ENCODE measurements at places on chromosomes 3 and 15. TPM values are rescaled to one million over a fixed set of nuclear protein-coding genes. Genes with fewer than 3 reads are reported as not detected.

GRCh38 chr3:160990446-160990845 is 114.7 kb downstream of the B3GALNT1 start:
- DNase-seq = no peak

DNA sequence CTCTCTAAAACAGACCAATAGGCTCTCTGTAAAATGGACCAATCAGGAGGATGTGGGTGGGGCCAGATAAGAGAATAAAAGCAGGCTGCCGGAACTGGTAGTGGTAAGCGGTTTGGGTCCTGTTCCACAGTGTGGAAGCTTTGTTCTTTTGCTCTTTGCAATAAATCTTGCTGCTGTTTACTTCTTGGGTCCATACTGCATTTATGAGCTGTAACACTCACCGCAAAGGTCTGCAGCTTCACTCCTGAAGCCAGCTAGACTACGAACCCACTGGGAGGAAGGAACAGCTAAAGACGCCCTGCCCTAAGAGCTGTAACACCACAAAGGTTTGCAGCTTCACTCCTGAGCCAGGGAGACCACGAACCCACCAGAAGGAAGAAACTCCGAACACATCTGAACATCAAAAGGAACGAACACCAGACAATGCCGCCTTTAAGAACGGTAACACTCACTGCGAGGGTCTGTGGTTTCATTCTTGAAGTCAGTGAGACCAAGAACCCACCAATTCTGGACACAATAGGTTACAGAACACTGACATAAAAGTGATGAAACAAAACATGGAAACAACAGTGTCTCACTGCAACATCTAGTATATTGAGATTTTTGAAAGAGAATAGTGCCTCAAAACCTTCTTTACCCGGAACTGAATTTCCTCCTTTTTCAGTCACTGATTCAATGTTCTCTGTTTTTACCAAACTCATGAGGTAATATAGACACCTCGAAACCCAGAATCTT is 28.8 kb upstream of the PLSCR2 start:
- DNase-seq = no peak

DNA sequence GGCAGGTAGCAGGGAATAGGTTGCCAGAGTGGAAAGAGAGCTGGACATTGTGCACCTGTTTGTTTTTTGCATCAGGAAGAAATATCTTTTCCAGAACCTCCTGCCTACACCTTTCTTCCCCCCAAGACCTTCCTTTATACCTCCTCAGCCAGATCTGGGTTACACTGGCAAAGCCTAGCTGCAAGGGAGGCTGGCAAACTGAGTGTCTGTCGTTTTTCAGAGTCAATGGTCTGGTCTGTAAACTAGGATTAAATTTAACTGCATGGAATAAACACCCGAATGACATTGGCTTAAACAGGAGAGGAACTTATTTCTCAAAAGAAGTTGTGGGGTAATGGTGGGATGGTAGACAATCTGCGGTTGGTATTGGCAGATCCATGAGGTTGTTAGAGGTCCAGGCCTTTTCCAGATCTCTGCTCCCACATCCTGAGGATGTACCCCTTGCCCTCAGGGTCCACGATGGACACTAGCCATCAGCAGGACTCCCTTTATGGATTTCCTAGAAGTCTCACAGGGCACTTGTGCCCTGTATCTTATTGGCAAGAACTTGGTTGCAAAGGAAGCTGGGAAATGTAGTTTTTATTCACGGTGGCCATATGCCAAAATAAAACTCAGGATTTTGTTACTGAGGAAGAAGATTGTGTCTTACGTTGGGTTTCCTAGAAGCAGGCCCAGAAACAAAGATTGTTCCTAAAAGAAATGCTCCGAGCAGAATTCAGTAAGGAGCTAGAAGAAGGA is 3.2 kb upstream of the RARRES1 start:
- DNase-seq = no peak

GRCh38 chr15:70870051-70870450 is 16.1 kb upstream of the LARP6 start:
- no peak for DNase-seq

- no peak for DNase-seq
These were observed 35.1 kb downstream of the P2RY1 start for GRCh38 chr3:152870027-152870426.

- DNase-seq = no peak
These were observed 337.3 kb upstream of the CBLB start for GRCh38 chr3:106206146-106206545.

GRCh38 chr3:31947671-31948091 is 33.4 kb downstream of the OSBPL10 start:
- no peak for DNase-seq

- DNase-seq = no peak
These were observed 76.7 kb downstream of the FLNB start for GRCh38 chr3:58084788-58085543.

DNA sequence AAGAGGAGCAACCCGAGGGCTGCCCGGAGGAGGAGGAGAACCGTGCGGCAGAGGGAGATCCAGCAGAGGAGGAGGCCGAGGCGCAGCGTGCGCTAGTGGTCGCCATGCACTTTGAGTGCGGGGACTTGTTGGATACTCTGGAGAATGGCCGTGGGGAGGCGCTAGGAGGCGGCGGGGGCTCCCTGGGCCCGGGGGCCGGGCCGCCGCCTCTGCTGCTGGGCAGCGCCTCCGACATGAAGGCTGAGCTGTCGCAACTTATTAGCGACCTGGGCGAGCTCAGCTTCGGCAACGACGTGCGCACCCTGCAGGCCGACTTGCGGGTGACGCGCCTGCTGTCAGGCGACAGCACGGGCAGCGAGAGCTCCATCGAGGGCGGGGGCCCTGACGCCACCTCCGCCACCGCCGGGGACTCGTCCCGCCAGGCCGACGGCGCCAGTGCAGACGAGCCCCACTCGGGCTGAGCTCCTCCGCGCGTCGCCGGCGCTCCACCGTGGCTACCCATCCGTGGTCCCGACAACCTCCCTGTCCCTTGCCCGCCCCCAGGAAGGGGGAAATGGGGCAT is 2.0 kb downstream of the FAM43A start:
- DNase-seq = no peak

DNA sequence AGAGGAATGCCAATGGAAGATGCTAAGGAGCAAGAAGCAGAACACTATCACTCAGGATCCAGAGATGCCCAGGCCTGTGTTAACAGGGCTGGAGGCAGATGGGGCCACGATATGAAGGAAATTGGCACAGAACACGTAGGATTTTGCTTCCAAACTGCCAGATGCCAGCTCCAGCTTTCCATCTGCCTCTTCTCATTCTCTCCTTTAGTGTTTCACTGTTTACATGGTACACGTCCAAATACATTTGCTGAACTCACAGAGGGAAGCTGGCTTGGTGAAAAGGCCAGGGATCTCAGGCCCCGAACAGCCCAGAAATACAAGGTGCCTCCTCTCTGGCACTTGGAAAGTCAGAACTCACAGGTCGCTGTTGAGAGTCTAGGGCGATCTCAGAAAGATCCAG is 187.0 kb downstream of the NTRK3 start:
- no peak for DNase-seq

GRCh38 chr3:33942483-33943150 is 144.2 kb downstream of the PDCD6IP start:
- DNase-seq = no peak

DNA sequence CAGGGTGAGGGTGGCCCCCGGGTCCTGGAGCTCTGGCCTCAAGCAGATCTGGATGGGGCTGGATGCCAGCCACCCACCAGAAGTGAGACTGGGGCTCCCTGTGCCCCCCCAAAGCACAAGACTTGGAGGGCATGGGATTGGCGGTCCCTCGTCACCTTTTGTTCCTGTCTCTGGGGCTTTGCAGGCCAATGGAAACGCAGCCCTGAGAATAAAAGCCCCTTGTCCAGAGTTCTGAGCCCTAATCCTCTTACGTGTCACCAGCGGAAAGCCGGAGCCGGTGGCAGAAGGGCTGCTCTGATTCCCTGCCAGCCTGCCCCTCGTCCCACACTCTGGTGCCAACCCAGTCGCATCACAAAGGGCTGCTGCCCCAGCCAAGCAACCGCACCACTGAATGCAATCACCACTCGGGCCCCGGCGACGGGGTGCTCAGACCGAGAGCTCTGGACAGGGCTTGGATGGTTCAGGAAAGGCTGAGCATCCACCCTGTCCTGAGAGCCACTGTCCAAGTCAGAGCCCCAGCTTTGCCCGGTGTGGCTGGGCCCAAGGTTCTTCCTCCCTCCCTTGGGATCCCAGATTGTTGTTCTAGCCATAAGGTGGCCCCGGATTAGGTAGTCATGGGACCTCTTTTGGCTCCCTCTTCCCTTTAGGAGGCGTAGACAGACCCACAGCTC is 22.8 kb upstream of the ELP6 start:
- DNase-seq = no peak

DNA sequence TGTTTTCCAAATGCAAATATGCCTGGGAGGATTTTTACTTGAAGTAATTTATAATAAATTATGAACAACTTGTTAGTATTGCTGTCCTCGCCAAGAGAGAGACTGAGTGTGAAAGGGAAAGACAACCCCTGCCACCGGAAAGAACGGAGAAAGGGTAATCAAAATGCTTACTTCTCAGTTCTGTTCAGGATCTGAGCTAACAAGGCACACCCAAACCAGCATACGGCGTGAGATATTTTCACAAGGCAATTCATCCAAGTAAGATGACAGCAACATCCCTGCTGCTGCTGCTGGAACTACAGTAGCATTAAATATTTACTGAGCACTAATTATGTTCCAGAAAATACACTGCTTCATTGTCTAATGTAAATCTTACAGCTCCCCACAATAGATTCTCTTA is 96.1 kb downstream of the KBTBD8 start:
- no peak for DNase-seq

- DNase-seq = no peak
These were observed 252.8 kb downstream of the CLSTN2 start for GRCh38 chr3:140187656-140188221.

GRCh38 chr3:167066977-167067786 is 312.9 kb downstream of the ZBBX start:
- no peak for DNase-seq

DNA sequence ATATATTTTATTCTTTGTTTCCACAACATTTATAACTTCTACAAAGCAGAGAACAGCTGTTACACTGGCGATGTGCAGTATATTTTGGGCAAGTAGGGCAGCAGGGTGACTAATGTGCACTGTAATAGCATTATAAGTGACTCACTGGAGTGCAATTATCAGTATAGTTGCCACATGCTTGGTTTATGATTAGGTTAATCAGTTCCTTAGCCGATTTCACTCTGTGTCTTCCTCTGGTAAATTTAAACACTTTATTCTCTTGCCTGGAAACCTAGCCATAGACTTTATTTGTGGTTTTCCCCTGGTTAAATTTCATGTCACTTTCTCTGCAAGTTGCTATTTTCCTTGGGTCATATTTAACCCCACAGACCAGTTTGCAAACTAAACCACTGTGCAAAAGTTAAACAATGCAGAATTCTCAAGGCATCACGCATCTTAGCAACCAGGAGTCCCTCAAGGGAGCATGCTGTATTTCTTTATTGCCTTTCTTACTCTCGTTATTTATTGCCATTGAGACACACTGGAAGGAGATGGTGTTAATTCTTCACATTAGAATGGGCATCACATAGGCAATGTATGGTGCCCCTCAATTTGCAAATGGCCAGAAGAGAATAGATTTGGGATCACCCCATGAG is 690.2 kb upstream of the DPPA4 start:
- no peak for DNase-seq

- DNase-seq = no peak
These were observed 458.8 kb upstream of the TPRG1 start for GRCh38 chr3:188712991-188713390.

- DNase-seq = no peak
These were observed 2.5 kb downstream of the AMOTL2 start for GRCh38 chr3:134371542-134372324.

GRCh38 chr3:182220471-182220870 is 508.7 kb downstream of the SOX2 start:
- no peak for DNase-seq

DNA sequence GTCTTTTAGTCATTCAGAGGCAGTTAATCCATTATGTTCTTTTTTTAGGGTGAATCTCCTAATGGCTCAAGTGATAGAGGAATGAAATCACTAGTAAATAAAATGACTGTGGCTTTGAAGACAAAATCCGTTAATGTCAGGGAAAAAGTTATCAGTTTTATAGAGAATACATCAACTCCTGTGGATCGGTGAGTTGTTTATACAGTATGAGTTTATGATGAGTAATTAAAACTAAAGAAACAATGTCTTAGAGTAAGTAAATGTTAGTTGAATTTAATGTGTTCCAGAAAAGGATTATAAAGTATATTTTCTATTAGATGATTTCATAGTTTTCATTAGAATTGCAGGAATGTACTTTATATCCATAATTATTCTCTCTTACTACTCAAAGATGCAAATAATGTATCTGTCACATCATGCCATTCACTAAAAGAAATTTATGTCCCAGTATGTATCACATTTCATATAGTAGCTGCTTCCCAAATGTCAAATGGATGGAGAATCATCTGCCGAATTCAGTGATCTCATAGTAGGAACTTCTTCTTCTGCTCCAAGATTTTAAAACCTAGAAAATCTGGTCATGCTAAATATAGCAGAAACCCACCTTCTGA is 24.1 kb upstream of the NIT2 start:
- DNase-seq = no peak

DNA sequence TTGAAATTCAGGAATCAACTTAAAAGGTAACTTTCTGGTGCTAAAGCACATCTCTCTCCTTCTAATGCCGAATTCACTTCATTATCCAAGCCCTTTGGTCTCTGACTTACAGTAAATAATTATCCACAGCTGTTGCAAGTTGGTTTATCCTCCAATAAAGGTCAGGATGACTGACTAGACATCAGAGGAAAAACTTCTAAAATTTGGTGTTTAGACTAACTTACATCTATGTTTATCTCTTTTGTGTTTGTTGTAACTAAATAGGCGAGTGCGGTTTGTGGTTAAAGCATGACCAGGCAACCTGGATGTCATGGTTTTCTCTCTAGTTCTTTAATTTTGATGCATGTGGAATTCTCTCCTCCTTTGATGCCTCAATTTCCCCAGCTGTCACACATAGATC is 237.4 kb upstream of the LRTM1 start:
- no peak for DNase-seq

- DNase-seq = no peak
These were observed 17.8 kb upstream of the MB21D2 start for GRCh38 chr3:192935441-192935840.

DNA sequence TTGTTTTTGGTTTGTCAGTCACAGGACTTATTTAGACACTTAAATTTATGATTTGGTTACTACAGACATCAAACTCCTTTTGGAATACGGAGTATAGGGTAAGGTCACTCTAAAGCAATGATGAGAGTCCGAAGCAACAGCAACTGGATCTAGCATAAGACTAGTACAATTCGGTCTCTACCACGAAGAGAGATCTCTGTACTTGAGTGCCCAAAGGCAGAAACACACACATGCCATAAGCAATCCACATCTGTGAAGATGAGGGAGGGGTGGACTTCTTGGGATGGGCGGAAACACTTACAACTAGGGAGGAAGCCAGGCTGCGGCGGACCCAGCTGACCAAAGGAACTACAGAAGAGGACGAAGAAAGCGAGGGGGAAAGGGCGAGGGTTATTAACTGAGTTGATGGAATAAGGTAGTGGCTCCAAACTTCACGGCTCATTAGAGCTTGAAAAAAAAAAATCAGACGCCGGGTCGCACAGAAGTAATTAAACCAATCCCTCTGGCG is 595 bp downstream of the DPH6 start:
- no peak for DNase-seq

Gene PIGB
- total RNA-seq = 6.9 TPM

Gene IGSF10
- total RNA-seq = 0.31 TPM

Gene CHRNA5
- 4.8 TPM for total RNA-seq

Gene KCNH8
- 13.1 TPM for total RNA-seq

Gene HCN4
- total RNA-seq = 3.0 TPM

Gene CDV3
- total RNA-seq = 117 TPM

Gene DOCK3
- total RNA-seq = 42.6 TPM

Gene EPHB3
- 3.9 TPM for total RNA-seq

Gene INKA1
- 12.3 TPM for total RNA-seq

Gene ADGRG7
- not detected for total RNA-seq

Gene CPNE4
- total RNA-seq = 3.4 TPM

Gene PARP14
- 11.2 TPM for total RNA-seq

Gene RARB
- total RNA-seq = 13.4 TPM

Data from occipital lobe (tissue), 3 donors.